ENCODE measurements at places on chromosomes 5 and 9. TPM values are rescaled to one million over a fixed set of nuclear protein-coding genes. Genes with fewer than 3 reads are reported as not detected.
A peak's percentile ranks its signal among the peaks of the same experiment; 100 is the strongest.

Gene PCDHA2
- not detected for total RNA-seq

Gene SPATA31E1
- total RNA-seq = not detected

Gene EIF4EBP3
- 0.54 TPM for total RNA-seq

GRCh38 chr5:95081982-95082381 lies 202.9 kb downstream of the MCTP1 start:
- DNase-seq = peak; percentile 23

Gene TLR4
- total RNA-seq = 13.8 TPM

Gene CDC20B
- total RNA-seq = not detected

DNA sequence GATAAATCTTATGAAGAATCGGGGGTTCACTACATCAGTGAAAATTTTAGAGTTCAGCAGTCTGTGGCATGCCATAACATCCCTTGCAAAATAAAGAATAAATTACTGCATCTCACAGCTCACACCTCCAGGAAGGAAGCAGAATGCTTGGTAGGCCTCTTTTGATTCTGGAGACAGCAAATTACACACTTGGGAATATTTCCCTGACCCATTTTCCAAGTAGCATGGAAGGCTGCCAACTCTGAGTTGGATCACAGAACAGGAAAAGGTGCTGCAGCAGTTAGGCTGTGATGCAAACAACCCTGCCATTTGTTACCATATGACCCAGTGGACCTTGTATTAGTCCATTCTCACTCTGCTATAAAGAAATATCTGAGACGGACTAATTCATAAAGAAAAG lies 293.5 kb downstream of the ASTN2 start:
- no peak for DNase-seq

DNA sequence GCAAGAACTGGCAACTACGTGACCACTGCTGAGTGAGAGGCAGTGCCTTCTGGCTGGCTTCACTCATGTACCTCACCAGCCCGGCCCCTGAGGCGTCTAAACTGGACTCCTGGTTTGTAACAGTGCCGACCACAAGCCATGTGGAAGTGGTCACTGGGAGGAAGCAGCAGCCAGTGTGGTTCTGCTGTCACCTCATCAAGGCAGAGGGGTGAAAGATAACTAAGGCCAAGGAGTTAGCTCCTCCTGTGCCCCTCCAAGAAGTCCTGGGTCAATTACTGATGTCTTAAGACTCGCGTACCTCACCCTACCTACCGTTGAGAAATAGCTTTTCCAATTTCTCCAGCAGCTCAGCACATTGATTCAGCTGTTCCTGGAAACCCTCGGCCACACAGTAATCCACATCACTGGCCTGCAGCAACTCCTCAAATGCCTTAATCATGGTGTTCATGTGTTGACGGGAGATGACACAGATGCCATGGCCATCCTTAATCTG lies 142.9 kb downstream of the CDK5RAP2 start:
- no peak for DNase-seq

DNA sequence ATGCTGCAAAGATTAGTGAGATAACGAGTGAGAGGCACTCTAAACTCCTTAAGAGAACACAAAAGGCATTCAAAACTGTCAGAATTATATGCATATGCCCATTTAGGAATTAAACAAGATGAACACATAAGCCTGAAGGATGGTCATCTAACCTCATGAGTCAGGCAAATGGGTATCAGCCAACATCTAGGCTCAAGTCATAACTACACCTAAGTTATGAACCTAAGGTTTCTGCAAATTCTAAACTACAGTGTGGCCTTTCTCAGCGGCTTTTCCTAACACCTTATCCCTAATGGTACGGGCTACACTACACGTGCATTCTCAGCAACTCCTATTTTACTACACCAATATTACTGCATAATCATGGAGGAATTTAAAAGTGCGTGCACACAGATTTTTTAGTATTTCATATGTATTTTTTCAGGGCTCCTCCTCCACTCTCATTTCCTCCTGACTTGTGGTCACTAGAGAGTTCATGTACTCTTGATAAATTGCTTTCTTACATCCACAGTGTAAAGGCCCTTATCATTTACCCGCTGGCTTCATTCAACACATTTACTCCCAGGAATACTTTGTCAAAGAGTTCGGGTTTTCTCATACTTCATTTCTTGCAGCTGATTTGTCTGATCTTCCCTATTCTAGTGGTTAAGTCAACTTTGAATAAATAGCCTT lies 316.5 kb downstream of the BNC2 start:
- DNase-seq = no peak

Gene AK8
- 1.0 TPM for total RNA-seq
